Placental epithelial cell (primary cell): ENCODE measurements at places on chromosomes 1 and 21. TPM values are rescaled to one million over a fixed set of nuclear protein-coding genes. Genes with fewer than 3 reads are reported as not detected.

NES gene
- 0.65 and 2.7 TPM in 2 replicates for total RNA-seq

MYOC gene
- not detected in 2 replicates for total RNA-seq

ARHGEF16 gene
- total RNA-seq: 0.39 and 4.1 TPM in 2 replicates

HPDL gene
- total RNA-seq: 1.3 and 2.0 TPM in 2 replicates

TMOD4 gene
- not detected in 2 replicates for total RNA-seq

CFHR2 gene
- not detected in 2 replicates for total RNA-seq

CNTN2 gene
- total RNA-seq: under 0.01 TPM in 1 of 2 replicates, not detected in the other

NFASC gene
- total RNA-seq: under 0.01 TPM in 2 replicates

SHISA4 gene
- total RNA-seq: 17.9 and 18.1 TPM in 2 replicates

CYP4B1 gene
- 1.6 and 2.5 TPM in 2 replicates for total RNA-seq

KIRREL1 gene
- total RNA-seq: 32.6 and 47.0 TPM in 2 replicates

GIPC2 gene
- 2.0 and 3.8 TPM in 2 replicates for total RNA-seq

EPHA10 gene
- total RNA-seq: under 0.01 TPM in 1 of 2 replicates, not detected in the other

IVL gene
- total RNA-seq: 0.54 and 0.79 TPM in 2 replicates

PPP1R12B gene
- 15.7 and 28.7 TPM in 2 replicates for total RNA-seq

CTSE gene
- total RNA-seq: not detected in 2 replicates

SPRR2B gene
- not detected in 2 replicates for total RNA-seq

DCST1 gene
- 0.22 TPM in 1 of 2 replicates, not detected in the other for total RNA-seq
